ENCODE measurements at places on chromosomes 6 and 20.

DNA sequence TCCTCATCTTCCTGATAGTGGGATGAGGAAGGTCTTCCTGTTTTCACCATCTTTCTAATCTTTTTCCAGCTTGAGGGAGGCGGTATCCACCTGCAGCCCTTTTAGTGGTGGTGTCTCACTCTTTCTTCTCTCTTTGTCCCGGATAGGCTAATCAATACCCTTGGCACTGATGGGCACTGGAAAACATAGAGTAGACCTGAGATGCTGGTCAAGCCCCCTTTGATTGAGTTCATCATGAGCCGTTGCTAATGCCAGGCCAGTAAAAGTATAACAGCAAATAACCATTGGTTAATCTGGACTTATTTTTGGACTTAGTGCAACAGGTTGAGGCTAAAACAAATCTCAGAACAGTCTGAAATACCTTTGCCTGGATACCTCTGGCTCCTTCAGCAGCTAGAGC, 21.8 kb upstream of the PRND start:
- H3K4me1 ChIP-seq = peaks cover 12% of the 10 kb centered on the region
- no peak overlapping the region for H3K4me3 ChIP-seq
- H3K27ac ChIP-seq = no peak overlapping the region
- DNase-seq = no peak

GRCh38 chr20:19973961-19974629, 43.1 kb upstream of the NAA20 start:
- no peak overlapping the region for H3K4me3 ChIP-seq
- no peak overlapping the region for H3K27ac ChIP-seq
- H3K27me3 ChIP-seq = no peaks in the 10 kb centered on the region
- H3K36me3 ChIP-seq = no peaks in the 10 kb centered on the region
- H3K4me1 ChIP-seq = peaks cover 2% of the 10 kb centered on the region

DNA sequence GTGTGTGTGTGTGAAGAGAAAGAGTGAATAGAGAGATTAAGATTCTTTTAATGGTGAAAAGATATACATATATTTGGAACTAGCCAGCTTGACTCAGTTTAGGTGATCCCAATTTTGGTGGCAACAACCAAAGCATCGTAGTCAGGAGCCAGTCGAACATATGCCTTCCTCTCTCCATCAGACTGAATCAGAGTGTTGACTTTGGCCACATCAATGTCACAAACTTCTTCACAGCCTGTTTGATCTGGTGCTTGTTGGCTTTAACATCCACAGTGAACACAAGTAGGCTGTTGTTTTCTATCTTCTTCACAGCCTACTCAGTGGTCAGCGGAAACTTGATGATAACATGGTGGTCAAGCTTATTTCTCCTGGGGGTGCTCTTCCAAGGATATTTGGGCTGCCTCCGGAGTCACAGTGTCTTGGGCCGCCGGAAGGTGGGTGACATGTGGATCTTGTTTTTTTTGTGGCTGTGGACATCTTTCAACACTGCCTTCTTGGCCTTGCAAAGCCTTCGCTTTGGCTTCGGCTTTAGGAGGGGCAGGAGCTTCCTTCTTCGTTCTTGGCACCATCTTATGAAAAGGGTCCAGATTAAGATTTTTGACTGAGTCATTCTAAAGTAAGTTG, 3.4 kb downstream of the HLA-F start:
- H3K27ac ChIP-seq = no peak overlapping the region
- peak overlapping the region; percentile 10 for H3K4me3 ChIP-seq
- peaks cover 55% of the 10 kb centered on the region for H3K4me1 ChIP-seq
- H3K27me3 ChIP-seq = no peaks in the 10 kb centered on the region
- no peak for DNase-seq

DNA sequence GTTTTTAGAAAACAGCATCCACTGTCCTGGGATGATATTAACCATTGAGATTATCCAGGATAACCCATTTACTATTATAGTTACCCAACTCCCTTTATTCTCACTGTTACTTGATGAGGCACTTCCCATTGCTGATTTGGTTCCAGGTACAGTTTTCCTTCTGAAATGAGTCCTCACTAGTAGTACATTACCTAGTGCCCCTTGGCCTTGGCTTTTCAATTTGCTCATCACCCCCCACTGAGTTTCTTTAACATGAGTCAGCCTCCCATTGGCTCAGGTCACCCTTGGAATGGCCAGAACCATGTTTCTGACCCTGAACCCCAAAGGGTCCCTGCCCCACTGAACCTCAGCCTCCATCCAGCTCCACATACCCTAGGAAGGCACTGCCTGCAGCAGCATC, 28.4 kb downstream of the MDGA1 start:
- H3K4me1 ChIP-seq = no peaks in the 10 kb centered on the region
- H3K4me3 ChIP-seq = no peak overlapping the region
- no peak overlapping the region for H3K27ac ChIP-seq
- H3K27me3 ChIP-seq = peaks cover 5% of the 10 kb centered on the region
- no peak for DNase-seq

DNA sequence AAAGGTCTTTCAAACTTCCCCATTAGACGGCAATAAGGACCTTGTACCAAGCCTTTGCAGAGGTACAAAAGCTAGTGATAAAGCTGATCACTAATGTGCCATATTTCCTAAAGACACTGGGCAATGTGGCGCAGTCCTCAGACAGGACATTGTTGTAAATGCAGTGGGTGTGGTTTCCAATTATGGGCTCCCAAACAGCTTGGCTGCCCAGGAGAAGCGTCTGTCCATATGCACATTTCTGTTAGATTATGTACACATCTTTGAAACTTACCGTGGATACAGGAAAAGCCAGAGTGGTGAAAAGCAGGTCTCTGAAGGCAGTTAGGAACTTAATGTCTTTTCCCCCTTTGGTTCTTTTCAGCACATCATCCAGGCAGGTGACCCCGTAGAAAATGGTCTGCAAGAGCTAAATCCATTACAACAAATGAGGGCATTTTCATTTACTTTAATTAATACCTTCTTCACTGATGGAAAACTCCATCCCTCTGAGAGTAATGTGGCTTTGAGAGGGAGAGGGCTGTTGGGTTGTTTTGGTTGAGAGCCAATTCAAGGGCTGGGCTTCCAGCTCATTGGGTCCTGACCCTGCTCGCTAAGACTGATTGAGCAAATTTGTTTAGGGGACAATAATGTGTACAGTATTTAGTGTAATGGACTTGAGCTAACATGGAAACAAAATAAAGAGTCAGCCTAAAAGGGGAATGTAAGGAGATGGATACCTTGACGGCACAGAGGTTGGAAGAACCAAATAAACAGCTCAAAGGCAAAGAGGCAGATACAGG, 10.4 kb downstream of the ADTRP start:
- no peaks in the 10 kb centered on the region for H3K27me3 ChIP-seq
- H3K36me3 ChIP-seq = no peaks in the 10 kb centered on the region
- H3K4me1 ChIP-seq = no peaks in the 10 kb centered on the region
- H3K4me3 ChIP-seq = no peak overlapping the region

- no peaks in the 10 kb centered on the region for H3K36me3 ChIP-seq
- H3K27me3 ChIP-seq = no peaks in the 10 kb centered on the region
- DNase-seq = no peak
- no peak overlapping the region for H3K27ac ChIP-seq
These were observed 136.7 kb upstream of the CNR1 start for GRCh38 chr6:88302769-88303225.

DNA sequence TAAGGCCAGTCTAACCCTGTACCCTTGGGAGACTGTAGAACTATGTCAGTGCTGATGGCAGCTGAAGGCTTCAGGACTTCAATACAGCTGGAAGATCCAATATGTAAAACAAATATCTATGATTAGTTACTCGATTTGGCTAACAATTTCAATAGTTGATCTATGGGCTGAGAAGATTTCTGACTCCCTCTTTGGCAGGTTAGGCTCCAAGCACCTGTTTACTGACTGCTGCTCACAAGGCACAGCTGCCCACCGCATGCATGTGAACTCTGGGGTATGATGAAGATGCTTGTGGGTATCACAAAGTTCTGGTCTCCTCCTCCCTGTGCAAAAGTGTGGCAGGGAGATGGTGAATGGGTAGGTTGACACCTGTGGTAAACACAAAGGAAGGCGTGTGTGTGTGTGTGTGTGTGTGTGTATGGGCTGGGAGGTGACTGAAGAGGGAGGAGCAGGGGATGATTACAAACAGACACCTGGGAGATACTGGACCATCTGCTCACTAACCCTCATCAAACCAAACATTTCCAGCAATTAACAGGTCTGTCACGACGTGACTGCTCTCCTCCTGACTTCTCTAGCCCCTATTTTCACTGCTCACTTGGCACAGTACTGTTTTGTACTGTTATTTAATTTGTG, 18.1 kb downstream of the ELMO2 start:
- no peak overlapping the region for H3K4me3 ChIP-seq
- H3K27ac ChIP-seq = peak overlapping the region; percentile 16
- H3K27me3 ChIP-seq = no peaks in the 10 kb centered on the region
- peaks cover 66% of the 10 kb centered on the region for H3K36me3 ChIP-seq

- H3K4me1 ChIP-seq = peaks cover 7% of the 10 kb centered on the region
- peaks cover 40% of the 10 kb centered on the region for H3K36me3 ChIP-seq
- no peak overlapping the region for H3K4me3 ChIP-seq
- DNase-seq = no peak
- no peaks in the 10 kb centered on the region for H3K27me3 ChIP-seq
These were observed 20.1 kb downstream of the SLCO4A1 start for GRCh38 chr20:62662422-62662821.

DNA sequence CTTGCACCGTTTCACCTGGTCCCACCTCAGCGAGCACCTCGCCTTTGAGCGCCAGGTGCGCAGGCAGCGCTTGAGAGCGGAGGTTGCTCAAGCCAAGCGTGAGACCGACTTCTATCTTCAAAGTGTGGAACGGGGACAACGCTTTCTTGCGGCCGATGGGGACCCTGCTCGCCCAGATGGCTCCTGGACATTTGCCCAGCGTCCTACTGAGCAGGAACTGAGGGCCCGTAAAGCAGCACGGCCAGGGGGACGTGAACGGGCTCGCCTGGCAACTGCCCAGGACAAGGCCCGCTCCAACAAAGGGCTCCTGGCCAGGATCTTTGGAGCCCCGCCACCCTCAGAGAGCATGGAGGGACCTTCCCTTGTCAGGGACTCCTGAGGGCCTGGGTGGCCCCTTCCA, 1.5 kb downstream of the ABT1 start:
- peaks cover 31% of the 10 kb centered on the region for H3K4me1 ChIP-seq
- peaks cover 18% of the 10 kb centered on the region for H3K36me3 ChIP-seq
- H3K27me3 ChIP-seq = peaks cover 9% of the 10 kb centered on the region

DNA sequence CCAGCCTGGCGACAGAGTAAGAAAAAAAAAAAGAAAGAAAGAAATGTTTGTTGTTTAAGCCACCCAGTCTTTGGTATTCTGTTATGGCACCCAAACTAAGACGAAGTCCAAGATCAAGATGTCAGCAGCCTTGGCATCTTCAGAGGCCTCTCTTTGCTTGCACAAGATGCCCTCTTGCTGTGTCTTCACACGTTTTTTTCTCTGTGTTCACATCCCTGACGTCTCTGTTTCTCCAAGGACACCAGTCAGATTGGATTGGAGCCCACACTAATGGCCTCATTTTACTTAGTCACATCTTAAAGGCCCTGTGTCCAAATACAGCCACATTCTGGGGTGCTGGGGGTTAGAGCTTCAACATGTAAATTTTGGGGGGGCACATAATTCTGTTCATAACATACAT, 380.9 kb downstream of the GJA1 start:
- H3K27me3 ChIP-seq = no peaks in the 10 kb centered on the region
- no peaks in the 10 kb centered on the region for H3K4me1 ChIP-seq
- H3K27ac ChIP-seq = no peak overlapping the region
- no peak for DNase-seq
- H3K36me3 ChIP-seq = no peaks in the 10 kb centered on the region

DNA sequence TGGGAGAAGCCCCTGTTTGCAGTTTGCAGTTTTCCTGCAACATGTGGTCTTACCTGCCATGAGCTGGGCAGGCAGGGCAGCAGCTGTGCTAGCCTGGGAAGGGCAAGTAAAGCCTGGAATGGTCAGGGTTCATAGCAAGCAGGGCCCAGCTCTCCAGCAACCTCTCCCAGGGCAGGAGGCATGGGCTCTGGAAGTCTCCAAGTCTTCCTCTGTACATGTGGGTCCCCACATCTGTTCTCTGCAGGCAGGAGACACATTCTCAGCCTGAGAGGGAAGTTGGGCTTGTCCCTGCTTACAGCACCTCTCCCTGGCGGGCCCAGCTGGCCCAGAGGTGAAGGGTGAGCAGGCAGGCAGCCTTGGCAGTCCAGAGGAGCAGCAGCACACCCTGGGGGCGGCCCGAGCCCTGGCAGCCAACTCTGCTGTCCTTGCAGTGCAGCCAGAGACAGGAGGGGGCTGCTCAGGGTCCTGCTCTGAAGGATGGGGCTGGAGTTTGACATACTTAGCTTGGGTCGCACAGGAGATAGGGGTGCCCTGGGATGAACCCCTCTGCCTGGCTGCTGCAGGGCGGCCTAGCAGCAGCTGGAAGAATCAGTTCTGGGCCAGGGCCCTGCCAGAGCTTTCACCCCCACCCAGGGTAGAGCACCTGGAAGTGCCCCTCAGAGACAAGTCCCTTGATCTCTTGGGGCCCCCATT, 176.0 kb downstream of the MRPL14 start:
- no peak overlapping the region for H3K4me3 ChIP-seq
- H3K36me3 ChIP-seq = no peaks in the 10 kb centered on the region
- H3K4me1 ChIP-seq = no peaks in the 10 kb centered on the region
- no peak for DNase-seq
- peaks cover 6% of the 10 kb centered on the region for H3K27me3 ChIP-seq
- no peak overlapping the region for H3K27ac ChIP-seq
